ENCODE measurements at places on chromosomes 4 and X.
A peak's percentile ranks its signal among the peaks of the same experiment; 100 is the strongest.

GRCh38 chrX:68536429-68536828 lies 37.6 kb downstream of the YIPF6 start:
- DNase-seq = no peak

- DNase-seq = peak; percentile 46
These were observed 26.5 kb upstream of the XIAP start for GRCh38 chrX:123833387-123833786.

- DNase-seq = no peak
These were observed 265.5 kb downstream of the ARHGAP24 start for GRCh38 chr4:85740431-85740861.

DNA sequence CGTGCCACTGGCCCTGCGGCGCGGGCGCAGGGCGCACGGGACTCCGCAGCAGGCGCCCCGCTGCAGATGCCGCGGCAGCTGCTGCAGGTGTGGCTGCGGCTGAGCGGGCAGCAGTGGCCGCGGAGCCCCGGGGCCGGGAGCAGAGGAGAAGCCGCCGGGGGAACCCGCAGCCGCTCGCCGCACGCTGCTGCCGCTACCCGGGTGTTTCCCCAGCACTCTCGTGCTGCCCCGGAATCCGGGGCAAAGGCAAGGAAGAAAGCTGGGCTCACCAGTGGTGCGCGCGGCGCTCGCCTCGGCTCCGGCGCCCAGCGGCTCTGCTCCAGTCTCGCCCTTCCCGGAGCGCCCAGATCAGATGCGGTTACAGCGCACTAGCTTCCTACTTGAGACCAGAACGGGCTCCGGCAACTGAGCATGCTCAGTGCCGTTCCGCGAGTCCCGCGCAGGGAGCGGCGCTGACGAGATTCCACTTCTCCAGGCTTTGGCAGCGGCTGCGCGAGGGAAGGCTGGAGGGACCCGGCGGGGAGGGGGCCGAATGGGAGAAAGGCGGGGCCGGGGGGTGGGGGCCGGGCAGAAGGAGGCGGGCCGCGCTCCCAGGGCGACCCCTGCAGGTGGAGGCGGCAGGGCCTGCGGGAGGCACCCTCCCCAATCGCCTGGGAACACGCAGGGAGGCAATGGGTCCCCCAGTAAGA lies at the start of gene APBB2:
TSS of gene APBB2 (minus strand) at position 407 of the 689 bp plus-strand sequence. CDS start 181,288 bp downstream, outside the sequence.
- DNase-seq = no peak

DNA sequence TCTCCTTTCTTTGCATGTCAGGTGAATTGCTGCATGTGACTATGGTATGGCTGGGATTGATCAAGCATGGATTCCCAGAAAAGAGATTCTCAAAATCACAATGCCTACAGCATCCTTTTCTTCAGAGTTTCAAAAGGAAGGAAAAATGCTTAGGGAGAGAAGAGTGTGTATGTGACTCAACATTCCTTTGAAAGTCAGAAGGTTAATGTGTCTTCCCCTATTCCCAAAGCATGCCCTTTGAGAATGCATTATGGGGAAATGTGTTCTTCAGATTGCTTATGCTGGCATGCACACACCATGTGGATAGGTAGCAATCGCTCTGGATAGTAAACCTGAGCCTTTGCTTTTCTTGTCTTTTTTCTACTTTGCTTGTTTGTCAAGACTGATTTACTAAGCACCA lies 78.5 kb downstream of the ELOVL6 start:
- no peak for DNase-seq

GRCh38 chr4:185950891-185951290 lies 118.1 kb upstream of the TLR3 start:
- no peak for DNase-seq

DNA sequence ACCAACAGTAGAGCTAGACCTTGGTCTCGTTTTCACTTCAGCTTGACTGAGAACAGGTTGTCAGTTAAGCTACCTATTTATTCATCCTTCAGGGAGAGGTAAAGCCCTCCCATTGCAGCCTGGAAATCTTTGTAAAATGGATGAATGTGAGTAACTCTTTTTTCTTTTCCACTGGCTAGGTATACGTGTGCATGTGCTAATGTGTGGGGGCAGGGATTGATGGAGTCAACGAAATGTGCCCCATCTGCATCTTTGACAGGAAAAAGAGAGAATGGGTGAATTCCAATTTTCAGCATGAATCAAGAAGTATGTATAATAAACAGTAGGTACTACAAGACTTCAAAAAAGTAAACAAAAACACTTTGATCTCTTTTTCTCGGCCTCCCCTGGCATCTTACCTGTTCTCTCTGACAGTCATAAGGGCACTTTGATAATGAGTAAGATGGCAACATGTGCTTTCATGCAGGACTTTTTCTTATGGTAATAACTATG lies at the start of gene IL21:
TSS of gene IL21 (minus strand) at position 51 of the 492 bp plus-strand sequence. CDS start 55 bp downstream, outside the sequence.
- no peak for DNase-seq

- no peak for DNase-seq
These were observed 29.9 kb upstream of the PGRMC1 start for GRCh38 chrX:119206203-119206602.

DNA sequence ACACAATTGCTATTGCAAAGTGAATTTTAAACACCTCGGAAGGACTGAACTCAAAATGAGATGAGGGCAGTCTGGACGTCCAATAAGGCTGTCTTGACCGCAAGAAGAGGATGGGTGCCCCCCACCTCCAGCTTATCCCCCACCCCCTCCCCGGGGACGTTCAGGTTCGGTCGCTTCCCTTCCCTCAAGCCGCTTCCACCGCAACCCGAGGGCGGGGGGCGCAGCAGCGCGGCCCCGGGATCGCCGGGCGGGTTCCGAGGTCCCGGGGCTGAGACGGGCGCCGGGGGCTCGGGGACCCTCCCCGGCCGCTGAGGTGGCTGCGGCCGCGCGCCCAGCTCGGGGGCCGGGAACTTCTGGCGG lies 480 bp downstream of the USP46 start:
- no peak for DNase-seq

GRCh38 chr4:111230265-111230664 lies 607.4 kb upstream of the PITX2 start:
- no peak for DNase-seq

DNA sequence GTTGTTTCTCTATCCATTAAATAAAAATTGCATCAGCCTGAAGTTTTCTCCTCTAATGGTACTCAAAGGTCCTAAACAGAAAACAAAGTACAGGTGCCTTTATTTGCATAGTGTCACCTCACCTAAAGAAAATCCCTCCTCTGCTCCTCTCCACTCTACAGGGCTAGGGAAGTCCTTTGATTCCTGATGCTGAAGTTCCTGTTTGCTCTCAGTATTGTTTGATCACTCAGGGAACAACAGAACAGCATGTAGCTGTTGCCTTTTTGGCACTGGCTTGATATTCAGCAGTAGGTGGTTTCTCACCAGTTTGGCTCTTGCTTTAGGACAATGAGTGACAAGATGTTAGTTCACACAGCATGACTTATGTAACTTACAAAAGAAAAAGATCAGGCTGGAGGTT lies 156.2 kb upstream of the SLC7A11 start:
- DNase-seq = no peak

- no peak for DNase-seq
These were observed 48.7 kb downstream of the STIM2 start for GRCh38 chr4:26909369-26909768.

GRCh38 chr4:123396307-123397143 lies at the start of gene SPRY1:
TSS of gene SPRY1 (plus strand) at chr4:123396795. CDS start at chr4:123401592, 4,797 bp downstream.
- peak; percentile 75 for DNase-seq

DNA sequence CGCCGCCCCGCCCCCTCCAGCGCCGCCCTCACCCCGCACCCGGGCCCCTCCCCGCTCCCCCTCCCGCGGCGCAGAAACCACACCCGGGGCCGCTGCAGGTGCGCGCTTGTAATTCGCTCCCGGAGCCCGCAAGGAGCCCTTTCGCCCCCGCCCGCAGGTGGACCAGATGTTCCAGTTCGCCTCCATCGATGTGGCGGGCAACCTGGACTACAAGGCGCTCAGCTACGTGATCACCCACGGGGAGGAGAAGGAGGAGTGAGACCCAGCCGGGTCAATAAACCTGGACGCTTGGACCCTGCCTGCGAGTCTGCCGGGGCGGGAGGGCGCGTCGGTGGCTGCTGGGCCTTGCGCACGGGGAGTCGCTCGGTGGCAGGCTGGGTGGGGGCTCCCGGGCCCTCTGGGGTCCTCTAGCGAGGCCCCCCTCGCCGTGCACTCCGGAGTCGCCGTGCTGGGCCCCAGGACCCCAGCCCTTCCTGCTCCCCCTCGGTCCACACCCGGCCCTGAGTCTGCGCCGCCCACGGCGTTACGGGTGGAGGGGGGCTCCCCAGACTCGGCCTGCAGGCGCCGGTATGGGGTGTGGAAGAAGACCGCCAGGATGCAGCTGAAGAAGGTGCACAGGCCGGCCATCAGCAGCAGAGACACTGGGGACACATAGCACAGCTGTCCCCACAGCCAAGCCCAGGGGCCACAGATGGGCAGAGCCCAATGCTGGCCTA lies 7.1 kb downstream of the SLC49A3 start:
- peak; percentile 37 for DNase-seq

DNA sequence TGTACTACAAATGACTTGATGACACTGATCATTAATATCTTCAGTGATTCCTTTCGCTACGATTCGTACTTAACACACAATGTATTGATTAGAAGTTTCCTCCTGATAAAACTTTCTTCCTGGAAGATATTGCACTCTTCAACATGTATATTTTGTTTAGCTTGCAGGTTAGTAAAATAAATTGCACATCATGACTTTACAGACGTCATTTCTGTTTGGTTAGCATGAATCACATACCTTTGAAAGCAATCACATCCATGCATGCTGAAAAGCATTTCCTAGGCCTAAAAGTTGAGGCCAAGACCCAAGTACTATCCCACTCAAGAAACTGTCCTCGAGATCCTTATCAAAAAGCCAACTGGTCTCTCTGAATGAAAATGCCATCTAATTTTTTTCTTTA lies 1841.0 kb upstream of the PCDH7 start:
- no peak for DNase-seq

GRCh38 chr4:53590187-53590586 lies 1.1 kb downstream of the LNX1 start:
- DNase-seq = no peak

GRCh38 chr4:114180481-114180880 lies 201.0 kb upstream of the ARSJ start:
- peak; percentile 3 for DNase-seq

DNA sequence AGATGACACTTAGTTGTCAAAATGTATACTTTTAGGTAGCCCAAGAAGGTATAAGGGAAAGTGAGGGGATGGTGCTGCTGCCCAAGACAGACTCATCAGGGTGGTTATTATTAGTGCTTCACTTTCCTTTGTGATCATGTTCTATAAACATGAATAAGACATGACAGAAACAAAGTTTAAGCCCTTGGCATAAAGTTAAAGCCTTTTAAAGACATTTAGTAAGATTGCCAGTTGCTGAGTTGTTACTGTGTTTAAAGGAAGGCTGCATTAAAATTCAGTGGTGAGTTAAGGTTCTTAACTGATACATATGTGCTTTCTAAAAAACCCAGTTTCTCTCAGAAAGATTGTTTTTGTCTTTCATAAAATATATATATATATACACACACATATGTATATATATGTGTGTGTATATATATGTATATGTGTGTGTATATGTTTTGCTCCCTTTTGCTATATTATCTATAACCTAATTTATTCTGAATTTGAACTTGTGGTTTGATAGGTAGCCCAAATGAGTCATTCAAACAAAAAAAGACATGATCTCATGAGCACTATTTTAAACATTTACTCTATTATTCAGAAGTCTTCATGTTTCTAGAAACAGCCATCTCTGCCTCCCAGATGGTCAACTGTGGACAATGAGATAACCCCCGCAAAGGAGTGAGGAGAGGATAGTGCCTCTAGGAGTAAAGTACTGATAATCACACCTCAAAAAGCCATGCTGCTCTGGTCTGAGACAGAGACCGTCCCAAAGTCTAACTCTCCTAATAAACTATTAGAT lies 98.1 kb upstream of the OTUD4 start:
- DNase-seq = no peak

DNA sequence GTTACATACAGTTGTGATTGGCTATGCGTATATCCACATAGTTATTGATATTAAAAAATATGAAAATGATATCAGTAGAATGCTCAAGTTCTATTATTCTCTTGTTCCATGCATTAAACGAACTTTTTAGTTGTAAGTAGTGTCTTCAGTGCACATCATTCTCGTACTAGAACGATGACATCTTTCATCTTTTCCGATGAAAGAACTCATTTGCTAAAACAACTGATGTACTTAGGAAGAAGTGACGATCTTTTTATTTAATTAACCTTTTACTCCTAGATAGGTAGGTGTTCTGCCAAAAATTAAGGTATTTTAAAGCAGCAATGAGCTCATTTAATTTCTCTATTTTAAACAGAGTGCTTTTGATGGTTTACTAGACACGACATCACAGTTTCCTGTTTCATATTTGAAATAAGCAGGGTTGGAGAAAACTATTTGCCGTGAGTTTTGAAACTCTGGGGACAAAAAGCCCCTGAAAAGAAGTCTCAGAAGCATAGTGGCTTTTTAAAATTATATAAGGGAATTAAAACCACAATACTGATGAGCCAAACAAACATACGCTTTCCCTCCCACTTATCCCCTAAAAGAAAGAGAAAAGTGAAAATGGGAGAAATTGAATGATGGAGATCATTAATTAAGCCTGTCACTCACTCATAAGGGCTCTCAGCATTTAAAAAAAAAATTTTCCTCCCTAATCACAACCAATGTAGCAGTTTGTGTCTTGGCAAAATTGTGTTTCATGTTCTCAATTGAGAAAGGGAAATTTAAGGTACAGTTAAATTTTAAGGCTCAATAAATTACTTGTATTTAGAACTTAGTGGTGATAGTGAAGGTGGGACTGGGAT lies 25.6 kb downstream of the SPRY1 start:
- DNase-seq = no peak

GRCh38 chr4:119666653-119667091 lies 38.1 kb upstream of the PDE5A start:
- no peak for DNase-seq

DNA sequence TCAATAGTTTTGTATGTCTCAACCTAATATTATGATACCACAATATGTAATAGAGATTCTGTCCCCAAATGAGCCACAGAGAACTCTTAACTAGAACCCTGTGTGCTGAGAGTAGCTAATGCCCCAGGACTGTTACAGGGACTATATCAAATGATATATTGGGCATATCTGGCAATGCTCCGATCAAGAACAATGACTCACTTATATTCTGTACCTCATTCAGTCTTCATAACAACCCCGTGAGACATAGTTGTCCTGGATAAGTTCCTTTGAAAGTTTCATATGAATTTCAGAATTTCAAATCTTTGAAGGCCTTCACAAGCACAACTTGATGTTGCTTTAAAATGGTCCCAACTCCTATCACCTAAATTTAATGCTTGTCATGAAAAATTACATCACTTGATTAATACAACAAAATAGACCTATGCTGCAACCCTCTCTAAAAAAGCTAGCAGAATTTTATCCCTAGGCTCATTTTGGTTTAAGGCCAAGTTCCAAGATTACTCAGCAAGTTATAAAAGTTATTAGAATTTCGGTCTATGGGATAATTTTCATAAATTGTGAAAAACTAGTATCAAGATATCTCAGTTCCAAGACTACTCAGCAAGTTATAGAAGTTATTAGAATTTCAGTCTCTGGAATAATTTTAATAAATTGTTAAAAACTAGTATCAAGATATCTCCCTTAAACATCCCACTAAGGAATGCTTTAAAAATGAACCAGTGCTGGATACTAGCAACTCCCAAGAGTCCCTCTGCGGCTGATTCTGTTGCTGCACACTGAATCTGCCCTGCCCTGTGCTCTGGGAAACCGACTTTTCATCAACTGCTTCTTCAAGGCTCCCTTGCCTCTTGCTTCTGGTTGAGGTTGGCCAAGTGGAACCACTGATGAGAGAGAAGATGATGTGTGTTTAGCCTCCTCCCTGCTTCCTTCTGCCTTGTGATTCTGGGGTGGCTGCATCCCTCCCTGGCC lies 6.0 kb upstream of the ANXA3 start:
- DNase-seq = no peak

GRCh38 chr4:109214622-109215301 lies 87.7 kb downstream of the COL25A1 start:
- DNase-seq = no peak

Measured in CD8-positive, alpha-beta memory T cell (primary cell).